ENCODE measurements at places on chromosomes 5 and 9.

GRCh38 chr5:118554241-118554640 lies 434.1 kb downstream of the DTWD2 start:
- DNase-seq = no peak

DNA sequence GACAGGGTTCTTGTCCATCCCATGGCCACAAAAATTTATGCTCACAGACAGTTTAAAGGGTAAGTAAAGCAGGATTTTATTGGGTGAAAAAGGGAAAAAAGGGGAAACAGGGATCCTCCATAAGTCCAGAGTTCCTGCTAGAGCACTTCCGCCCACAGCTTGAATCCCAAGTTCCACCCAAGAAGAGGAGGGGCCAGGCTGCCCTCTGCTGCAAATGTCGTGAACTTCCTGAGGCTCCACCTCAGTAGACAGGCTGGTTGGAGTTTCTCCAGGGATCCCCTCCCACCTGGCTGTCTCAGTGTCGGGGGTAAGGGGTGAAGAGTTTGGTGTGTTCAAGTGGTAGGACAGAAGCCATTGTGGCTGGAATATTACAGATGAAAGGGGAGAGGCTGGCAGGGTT lies 275.0 kb upstream of the SGCD start:
- no peak for DNase-seq

- no peak for DNase-seq
Measured at GRCh38 chr9:120921661-120922181, 4.9 kb downstream of the TRAF1 start.

DNA sequence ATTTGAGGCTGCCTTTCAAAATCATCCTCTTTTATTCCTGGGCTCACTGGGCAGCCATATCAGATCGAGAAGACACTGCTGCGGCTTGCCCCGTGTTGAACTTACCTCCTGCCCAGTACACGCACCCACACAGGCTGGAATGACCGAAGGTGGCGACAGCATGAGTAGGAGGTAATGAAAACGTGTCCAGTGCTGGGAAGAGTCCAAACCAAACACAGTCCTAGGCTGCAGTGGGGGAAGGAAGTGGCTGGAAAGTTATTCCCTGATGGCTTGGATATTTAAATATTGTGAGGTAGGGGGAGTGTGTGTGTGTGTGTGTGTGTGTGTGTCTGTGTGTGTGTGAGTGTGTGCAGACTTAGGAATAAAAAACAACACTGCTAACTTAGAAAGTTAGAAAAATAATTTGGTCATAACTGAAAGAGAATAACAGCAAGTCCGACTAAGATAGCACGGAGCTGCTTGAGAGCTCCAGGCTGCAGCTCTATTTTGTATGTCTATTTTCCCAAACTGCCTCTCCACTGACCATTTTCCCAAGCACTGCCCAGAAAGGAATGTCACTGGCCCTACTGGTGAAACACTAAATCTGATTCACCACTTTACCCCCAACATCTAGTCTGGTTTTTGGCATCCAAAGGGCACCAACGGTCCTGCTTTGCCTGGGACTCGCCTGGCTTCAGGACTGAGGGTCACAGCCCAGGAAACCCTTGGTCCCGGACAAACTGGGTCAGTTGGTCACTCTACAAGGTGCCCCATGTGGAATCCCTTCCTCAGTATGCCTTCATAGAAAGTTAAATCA lies 41.2 kb downstream of the ANKH start:
- no peak for DNase-seq
